ENCODE measurements at places on chromosomes 4 and X. TPM values are rescaled to one million over a fixed set of nuclear protein-coding genes. Genes with fewer than 3 reads are reported as not detected.

DNA sequence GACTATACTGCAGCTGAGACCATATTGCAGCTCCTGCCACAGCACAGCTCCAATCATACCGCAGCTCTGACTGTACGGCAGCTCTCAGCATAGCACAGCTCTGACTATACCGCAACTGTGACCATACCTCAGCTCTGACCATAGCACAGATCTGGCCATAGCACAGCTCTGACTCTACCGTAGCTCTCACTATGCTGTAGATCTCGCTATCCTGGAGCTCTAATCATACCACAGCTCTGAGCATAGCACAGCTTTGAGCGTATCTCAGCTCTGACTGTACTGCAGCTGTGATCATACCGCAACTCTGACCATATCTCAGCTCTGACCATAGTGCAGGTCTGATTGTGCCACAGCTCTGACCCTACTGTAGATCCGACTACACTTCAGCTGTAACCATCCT, 139.2 kb downstream of the ASMT start:
- no peaks in the 10 kb centered on the region for H3K27me3 ChIP-seq
- no peak for DNase-seq
- no peak overlapping the region for H3K27ac ChIP-seq
- no peaks in the 10 kb centered on the region for H3K36me3 ChIP-seq

DNA sequence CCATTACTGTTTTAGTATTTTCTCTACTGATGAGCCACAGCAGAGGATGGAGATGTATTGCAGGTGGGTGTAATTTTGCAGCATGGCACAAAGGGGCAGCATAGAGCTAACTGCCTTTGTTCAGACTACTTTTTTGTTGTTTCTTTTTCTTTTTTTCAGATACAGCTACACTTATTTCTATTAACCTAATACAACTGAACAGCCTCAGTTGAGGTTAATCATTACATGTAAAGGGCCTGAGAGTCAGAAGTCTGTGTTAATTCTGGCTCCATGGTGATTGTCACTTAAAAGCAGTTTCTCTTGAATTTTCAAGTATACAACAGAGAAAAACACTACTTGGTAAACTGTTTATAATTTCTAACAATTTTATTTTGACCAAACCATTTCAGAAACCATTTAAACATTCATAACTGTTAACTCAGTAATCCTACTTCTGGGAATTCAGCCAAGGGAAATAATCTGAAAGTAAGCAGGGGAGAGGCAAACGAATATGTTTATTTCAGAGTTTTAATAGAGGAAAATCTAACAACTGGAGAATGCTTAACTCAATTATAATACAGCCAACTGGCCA, 13.9 kb upstream of the PPEF2 start:
- no peaks in the 10 kb centered on the region for H3K36me3 ChIP-seq
- H3K4me1 ChIP-seq = peaks cover 17% of the 10 kb centered on the region
- H3K4me3 ChIP-seq = no peak overlapping the region

MAMLD1 gene
- 2.2 TPM for total RNA-seq

LDB2 gene
- total RNA-seq = 20.3 TPM

DNA sequence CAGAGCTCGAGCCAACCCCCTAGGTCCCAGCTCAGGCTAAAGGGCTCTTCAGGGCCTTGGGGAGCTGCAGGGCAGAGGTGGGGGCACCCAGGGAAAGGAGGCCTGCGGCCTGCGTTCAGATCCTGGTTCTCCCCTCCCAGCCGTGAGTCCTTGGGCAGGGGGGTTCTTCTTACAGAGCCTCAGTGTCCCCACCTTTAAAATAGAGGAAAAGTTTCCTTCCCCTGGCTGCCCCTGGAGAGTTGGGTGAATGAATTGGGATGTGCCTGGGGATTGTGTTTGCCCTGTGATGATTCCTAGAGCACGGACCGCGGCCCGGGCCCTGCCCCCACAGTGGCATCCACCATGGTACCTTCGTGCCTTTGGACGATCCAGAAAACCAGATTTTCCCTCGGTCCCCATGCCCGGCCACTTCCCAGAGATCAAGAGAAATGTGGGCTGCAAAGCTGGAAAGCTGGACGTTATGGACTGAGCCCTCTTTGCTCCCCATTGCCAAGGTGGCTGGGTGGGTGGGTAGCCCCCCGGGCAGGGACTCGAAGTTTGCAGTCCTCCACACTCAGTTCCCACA, 11.4 kb downstream of the HTRA3 start:
- H3K27ac ChIP-seq = no peak overlapping the region
- no peak overlapping the region for H3K4me3 ChIP-seq
- DNase-seq = no peak
- no peaks in the 10 kb centered on the region for H3K36me3 ChIP-seq
- peaks cover 21% of the 10 kb centered on the region for H3K4me1 ChIP-seq

- no peaks in the 10 kb centered on the region for H3K27me3 ChIP-seq
- no peaks in the 10 kb centered on the region for H3K4me1 ChIP-seq
- H3K4me3 ChIP-seq = no peak overlapping the region
- no peaks in the 10 kb centered on the region for H3K36me3 ChIP-seq
- no peak overlapping the region for H3K27ac ChIP-seq
These were observed 138.9 kb upstream of the PSAPL1 start for GRCh38 chr4:7573576-7574091.

- no peak for DNase-seq
- H3K27me3 ChIP-seq = no peaks in the 10 kb centered on the region
- no peak overlapping the region for H3K4me3 ChIP-seq
- no peaks in the 10 kb centered on the region for H3K4me1 ChIP-seq
These were observed 116.4 kb downstream of the PPA2 start for GRCh38 chr4:105357258-105357980.

CHRDL1 gene
- 1.6 TPM for total RNA-seq

DNA sequence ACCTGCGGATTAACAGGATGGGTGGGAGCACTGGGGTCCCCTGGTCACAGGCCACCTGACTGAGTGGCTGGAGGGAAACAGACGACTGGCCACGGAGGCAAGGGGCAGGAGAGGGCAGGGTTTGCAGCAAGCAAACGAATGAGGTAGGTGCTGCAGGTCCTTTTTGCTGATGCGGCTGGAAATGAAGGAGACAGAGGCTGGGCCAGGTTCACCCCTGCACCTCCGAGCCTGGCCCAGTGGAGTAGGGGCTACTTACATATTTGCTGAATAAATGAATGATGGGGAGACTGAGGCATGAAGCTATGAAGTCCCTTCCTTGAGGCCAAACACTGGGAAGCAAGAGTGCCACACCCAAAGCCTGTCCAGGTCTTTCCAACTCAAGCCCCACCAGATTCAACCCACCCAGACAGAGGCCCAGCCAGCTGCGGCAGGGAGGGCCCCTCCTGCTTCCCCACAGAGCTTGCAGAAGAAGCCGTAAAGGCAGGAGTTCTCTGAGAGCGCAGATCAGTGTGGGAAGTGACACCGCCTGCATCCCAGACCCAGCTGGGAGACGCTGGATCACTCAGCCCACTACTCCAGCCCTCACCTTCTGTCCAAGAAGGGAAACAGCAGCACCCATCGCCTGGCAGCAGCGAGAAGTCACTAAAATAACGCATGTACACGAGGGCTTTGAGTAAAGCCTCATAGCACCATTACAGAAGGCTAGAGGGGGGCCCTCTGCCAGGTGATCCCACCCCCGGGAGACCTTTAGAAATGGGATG, 36.1 kb upstream of the C4orf50 start:
- no peaks in the 10 kb centered on the region for H3K36me3 ChIP-seq
- no peaks in the 10 kb centered on the region for H3K27me3 ChIP-seq
- no peak overlapping the region for H3K27ac ChIP-seq
- DNase-seq = no peak
- no peak overlapping the region for H3K4me3 ChIP-seq
- no peaks in the 10 kb centered on the region for H3K4me1 ChIP-seq

CFAP47 gene
- 1.8 TPM for total RNA-seq

- no peaks in the 10 kb centered on the region for H3K27me3 ChIP-seq
- DNase-seq = no peak
- H3K4me1 ChIP-seq = no peaks in the 10 kb centered on the region
These were observed 79.2 kb downstream of the USP9X start for GRCh38 chrX:41164449-41164848.

DNA sequence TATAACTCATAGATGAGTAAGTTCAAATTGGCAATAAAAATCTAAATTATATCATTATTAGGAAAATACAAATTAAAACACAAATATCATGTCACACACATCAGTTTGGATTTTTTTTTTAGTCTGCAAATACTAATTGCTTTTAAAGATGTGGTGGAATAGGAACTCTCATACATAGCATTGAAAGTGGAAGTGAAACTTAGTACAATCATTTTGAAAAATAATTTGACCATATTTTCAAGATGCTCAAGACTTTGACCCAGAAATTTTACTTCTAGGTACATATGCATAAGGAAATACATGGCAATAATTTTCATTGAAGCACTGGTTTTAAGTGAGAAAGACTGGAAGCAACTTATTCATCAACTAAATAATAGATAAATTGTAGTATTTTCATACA, 147.5 kb upstream of the SMIM31 start:
- H3K4me1 ChIP-seq = no peaks in the 10 kb centered on the region
- no peaks in the 10 kb centered on the region for H3K27me3 ChIP-seq
- no peak overlapping the region for H3K4me3 ChIP-seq
- no peaks in the 10 kb centered on the region for H3K36me3 ChIP-seq
- no peak for DNase-seq
- H3K27ac ChIP-seq = no peak overlapping the region

SHISA3 gene
- total RNA-seq = 1.5 TPM

GRCh38 chr4:138439143-138439581, 197.0 kb upstream of the SLC7A11 start:
- no peaks in the 10 kb centered on the region for H3K27me3 ChIP-seq
- no peaks in the 10 kb centered on the region for H3K4me1 ChIP-seq
- no peak for DNase-seq
- H3K36me3 ChIP-seq = no peaks in the 10 kb centered on the region
- H3K4me3 ChIP-seq = no peak overlapping the region
- no peak overlapping the region for H3K27ac ChIP-seq

DNA sequence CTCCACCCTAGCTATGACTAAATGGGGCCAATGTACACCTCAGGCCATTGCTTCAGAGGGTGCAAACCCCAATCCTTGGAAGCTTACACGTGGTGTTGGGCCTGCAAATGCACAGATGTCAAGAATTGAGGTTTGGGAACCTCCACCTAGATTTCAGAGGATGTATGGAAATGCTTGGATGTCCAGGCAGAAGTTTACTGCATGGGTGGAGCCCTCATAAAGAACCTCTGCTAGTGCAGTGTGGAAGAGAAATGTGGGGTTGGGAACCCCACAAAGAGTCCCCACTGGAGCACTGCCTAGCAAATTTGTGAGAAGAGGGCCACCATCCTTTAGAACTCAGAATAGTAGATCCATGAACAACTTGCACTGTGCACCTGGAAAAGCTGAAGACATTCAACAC, 284.1 kb downstream of the ANTXR2 start:
- no peaks in the 10 kb centered on the region for H3K36me3 ChIP-seq
- no peaks in the 10 kb centered on the region for H3K27me3 ChIP-seq
- H3K4me1 ChIP-seq = no peaks in the 10 kb centered on the region
- DNase-seq = no peak

ASB5 gene
- total RNA-seq = 0.10 TPM

NSG1 gene
- total RNA-seq = 30.2 TPM

DNA sequence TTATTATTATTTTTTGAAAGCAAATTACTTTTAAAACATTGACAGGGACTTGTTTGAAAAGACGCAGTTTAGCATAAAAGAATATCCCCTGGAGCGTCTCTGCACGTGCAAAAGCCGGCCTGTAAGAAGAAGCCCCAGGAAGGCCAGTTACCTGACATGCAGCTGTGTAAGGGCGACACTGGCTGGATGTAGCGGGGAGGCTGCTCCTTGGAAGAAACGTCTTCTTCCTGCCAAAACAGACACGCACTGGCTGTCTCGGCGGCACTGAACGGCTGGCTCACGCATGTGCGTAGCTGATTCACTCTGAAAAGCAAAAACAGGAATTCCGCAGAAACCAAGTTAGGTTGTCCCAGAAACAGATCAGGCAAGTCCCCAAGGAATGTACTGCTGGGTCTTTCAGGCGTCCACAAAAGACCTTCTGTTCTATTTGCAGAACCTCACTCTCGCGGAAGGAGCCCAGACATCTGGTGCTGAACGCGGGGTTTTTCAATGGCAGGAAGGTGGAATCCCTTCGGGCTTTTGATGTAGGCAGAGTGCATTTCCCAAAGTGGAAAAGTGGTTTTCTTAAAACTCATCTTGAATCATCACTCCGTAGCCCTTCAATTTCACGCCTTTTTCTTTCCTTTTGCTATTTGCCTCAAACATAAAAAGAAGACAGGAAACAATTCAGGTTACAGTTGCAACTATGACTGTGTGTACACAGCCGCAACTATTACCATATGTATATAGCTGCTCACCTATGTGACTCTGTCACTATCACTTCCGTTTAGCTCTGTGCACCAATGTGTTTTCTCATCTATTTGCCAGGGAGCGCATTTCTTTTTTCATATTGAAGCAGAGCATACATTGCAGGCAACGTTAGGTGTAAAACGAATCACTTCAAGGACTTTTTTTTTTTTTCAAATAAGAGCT, 38.1 kb upstream of the ARSH start:
- H3K4me1 ChIP-seq = peaks cover 9% of the 10 kb centered on the region
- H3K4me3 ChIP-seq = no peak overlapping the region
- H3K27ac ChIP-seq = no peak overlapping the region
- no peaks in the 10 kb centered on the region for H3K36me3 ChIP-seq
- DNase-seq = no peak
- no peaks in the 10 kb centered on the region for H3K27me3 ChIP-seq

GRCh38 chr4:174674305-174674840, 152.1 kb upstream of the HPGD start:
- peaks cover 5% of the 10 kb centered on the region for H3K4me1 ChIP-seq
- H3K27me3 ChIP-seq = no peaks in the 10 kb centered on the region
- H3K36me3 ChIP-seq = no peaks in the 10 kb centered on the region
- H3K27ac ChIP-seq = peak overlapping the region; percentile 35
- H3K4me3 ChIP-seq = no peak overlapping the region

DNA sequence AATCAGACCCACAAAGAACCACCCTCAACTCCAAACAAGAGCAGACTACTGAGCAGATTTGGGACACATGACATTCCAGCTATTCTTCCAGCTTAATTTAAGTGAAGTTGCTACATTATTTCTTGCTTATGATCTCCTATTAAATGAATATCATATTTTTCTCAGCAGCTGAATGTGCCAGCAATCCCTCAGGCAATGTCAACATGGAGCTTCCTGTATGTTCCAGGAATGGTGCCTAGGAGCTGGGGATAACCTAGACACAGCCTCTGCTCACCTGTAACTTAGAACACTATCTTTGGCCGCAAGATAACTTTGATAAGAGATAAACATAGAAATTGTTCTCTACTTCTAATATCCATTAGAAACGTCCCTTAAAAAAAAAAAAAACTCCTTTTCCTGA, 274.4 kb upstream of the RASGEF1B start:
- no peaks in the 10 kb centered on the region for H3K36me3 ChIP-seq
- no peak overlapping the region for H3K4me3 ChIP-seq
- no peak for DNase-seq
- no peaks in the 10 kb centered on the region for H3K4me1 ChIP-seq
- no peaks in the 10 kb centered on the region for H3K27me3 ChIP-seq
- no peak overlapping the region for H3K27ac ChIP-seq
